ENCODE measurements at places on chromosomes 7 and 10.

DNA sequence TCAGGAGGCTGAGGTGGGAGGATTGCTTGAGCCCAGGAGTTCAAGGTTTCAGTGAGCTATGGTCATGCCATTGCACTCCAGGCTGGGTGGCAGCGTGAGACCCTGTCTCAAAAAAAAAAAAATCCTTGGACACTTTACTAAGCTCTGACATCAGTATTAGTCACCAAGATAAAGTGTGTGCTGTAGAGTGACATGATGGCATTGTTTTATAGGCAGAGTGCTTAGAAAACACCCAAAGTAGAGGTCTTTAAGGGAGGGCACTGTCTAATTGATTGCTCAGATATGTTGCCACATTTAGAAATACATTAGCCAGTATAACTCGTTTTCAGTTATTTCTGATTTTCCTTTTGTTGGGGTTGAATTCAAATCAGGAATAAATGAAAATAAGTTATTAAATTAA lies 235.9 kb downstream of the REEP3 start:
- DNase-seq: no peak

GRCh38 chr10:99630991-99631390 lies 10.8 kb upstream of the SLC25A28 start:
- no peak for DNase-seq

- no peak for DNase-seq
These were observed 10.8 kb upstream of the STN1 start for GRCh38 chr10:103928784-103929183.

GRCh38 chr7:28240481-28240880 lies 59.9 kb upstream of the JAZF1 start:
- no peak for DNase-seq

DNA sequence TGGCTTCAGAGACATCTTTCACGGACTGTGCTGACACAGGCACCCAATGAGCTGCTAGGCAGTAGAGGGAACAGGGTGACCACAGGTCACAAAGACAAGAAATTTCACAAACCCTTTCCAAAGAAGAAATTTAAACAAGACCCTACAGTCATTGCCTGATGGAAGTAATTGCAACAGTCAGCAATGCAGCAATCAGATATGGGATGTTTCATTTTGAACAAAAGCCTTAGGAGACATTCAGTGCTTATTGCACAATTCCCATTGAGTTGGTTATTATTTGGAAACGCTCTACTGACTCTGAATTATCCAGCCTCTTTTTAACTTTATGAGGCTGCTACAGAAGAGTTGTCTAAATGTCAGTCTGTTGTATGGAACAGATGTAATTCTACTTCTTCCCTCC lies 85.5 kb downstream of the ETV1 start:
- DNase-seq: peak; percentile 43

GRCh38 chr7:53900856-53901528 lies 641.2 kb upstream of the VSTM2A start:
- no peak for DNase-seq

DNA sequence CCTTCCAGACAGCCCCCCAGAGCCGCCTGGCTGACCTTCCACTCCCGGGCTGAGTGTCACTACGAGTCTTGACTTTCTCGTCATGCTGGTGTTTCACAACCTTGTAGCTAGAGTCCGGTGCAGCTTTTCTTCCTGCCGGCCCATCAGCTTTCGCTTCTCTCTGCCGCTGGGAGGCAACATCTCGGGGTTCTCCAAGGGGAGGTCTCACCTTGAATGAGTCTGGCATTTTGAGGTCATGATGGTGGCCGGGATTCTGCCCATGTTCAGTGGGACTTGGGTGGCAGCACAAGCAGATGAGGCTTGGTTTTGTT lies 285.2 kb downstream of the CAMK1D start:
- no peak for DNase-seq

DNA sequence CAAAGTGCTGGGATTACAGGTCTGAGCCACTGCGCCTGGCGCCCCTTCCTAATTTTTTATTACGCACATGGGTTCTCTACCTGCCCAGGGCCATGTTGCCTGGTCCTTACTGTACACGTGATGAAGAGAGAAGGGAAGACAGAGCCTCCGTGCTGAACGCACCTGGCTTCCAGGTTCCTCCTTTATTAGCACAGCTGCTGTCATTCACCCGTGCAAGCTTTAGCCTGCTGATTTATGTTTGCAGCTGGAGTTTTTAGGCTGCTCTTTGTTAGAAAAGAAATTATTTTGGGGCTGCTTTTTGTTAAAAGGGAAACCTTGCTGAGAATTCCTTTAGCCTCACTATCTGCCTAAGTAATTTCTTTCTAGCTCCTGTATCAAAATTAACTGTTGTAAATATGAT lies 417.0 kb downstream of the CALN1 start:
- no peak for DNase-seq

DNA sequence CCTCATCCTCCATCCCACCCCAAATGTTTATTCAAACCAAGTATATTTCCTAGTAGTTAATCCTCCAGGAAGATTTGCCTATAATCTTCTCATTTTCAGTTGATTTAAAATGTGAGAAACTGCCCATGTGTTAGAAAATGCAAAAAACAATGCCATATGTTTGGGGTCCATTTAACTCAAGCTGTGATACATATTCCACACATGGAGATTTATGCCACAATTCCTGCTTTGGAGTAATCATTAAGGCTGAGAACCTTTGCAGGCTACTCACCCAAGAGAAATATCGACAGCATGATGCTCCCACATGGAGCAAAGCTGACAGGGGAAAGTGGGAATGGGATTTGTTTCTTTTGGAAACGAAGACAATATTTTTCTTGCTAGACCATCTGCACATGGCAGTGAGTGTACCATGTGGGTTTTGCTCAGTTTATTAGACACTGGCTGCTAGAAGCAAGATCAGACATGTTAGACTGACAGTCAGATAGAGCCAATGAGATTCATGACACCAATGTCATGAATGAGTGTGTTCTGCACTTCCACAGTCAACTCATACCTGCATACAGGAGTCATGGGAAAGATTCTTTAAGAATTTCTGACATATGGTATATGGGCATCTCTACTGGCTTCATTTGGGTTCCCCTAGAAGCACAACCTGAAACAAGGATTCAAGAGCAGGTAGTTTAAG lies 3.4 kb upstream of the GRM8 start:
- no peak for DNase-seq

DNA sequence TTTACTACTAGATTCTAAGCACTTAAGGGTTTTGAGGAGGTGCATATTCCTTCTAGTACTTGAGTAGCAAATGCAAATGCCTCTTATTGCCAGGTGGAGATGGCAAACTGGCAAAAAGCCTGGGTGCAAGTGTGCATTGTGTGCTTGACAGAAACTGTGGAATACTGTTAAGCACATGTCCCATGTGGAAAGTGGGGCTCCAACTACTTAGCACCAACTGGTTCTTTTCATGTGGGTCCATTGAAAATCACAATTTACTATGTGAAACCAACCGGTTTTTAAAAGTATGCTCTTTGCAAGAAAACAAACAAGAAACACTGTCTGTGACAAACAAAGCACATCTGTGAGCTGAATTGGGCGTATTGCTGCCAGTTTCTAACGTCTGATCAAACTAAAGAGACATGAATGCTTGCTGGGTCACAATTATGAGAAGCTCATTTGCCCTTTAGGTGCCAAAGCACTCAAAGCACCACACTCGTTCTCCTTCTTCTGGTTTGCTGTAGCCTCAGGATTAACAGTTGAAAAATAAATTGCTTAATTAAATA lies 197.4 kb downstream of the SEMA3E start:
- no peak for DNase-seq

DNA sequence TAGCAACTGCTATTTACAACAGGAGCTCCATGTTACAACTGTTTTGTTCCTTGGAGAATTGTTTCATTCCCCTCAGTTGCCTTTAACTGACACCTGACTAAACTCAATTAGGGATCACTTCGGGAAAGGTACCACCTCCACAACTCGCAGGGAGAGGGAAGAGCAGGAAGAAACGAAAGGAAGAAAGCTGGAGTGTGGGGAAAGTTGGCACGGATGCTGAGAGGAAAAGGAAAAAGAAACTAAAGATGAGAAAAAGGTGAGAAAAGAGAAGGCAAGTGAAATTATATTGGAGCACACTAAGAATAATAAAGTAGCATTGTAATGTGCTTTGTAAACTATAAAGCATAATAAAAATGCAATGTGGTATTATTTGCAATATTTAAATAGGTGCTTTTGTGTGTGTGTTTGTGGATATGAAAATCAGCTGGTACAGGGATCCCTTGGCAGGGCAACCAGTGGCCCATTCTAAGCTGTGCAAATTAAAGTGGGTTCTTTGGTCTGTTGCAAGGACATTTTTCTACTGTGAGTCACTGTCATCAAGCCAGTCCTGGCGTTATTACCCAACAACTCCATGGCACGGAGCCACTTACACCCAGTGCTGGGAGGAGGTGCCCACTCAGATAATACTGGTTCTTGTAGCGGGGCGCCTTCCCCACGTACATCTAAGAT lies 45.9 kb downstream of the HIPK2 start:
- peak; percentile 76 for DNase-seq

DNA sequence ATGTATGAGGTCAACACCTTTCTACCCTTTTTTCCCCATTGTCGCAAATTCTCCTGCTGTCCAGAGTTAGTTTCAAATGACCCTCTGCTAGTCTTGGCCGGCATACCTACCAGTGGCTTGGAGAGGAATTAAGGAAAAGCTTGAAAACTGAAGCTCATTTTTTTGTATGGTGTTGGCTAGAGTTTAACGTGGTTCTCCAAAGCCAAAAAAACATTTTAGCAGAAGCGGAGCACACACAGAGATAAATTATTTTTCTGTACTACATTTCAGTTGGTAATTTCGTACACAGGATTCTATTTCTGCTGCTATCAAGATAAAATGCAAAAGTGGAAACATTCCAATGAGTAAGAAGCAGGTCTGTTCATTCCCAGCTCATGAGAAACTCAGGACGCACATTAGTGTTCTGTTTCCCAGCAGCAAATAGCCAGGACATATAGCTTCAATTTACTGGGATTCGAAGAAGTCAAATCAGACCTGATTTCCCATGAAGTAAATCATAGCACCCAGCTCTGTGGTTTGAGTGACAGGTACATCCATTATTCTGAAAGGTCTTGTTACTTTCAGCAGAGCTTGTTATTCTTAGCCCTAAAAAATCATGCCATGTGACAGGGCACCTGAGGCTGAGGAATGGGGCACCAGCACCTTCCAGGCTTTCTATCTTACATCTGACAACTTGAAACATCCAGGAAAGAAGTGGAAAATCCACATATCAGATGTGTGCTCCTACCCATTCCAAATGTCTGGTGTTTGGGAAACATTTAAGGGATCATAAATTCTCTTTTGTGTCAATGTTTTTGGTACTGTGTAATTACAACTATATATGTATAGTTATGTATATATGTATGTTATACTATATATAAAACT lies 215.9 kb upstream of the C7orf33 start:
- DNase-seq: no peak

GRCh38 chr10:45249978-45250693 lies 65.3 kb downstream of the OR13A1 start:
- peak; percentile 79 for DNase-seq

DNA sequence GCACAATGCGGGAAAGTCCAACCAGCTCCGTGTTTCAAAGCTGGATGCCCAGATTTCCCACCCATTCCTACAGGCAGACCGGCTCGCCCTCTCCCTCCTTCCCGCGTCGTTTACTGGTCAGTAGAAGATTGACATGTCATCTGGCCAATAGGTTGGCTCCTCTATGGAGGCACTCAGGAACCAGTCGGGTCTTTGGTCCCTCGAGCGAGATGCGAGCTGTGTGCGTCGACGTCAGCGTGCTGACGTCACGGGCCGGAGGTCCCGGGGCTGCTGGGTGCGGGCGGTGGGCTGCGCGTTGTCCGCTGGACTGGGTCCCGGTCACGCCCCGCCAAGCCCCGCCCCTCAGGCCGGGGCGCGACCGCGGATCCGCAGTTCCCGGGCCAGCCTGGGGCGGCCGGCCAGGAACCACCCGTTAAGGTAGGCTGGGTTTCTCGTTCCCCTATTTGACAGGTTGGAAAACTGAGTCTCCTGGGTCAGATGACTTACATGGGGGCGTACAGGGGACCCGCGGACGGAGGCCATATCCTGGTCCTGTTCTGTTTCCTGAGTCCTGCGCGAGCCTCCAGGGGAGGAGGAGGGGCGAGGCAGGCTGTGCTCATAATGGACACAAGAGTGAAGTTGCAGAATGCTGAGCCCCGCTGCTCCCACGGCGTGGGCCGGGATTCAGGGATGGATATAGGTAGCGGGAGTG lies at the start of gene STARD3NL:
STARD3NL (plus strand) TSS at position 242 of the 691 bp plus-strand sequence. CDS start 29,260 bp downstream, outside the sequence.
- DNase-seq: peak; percentile 100

DNA sequence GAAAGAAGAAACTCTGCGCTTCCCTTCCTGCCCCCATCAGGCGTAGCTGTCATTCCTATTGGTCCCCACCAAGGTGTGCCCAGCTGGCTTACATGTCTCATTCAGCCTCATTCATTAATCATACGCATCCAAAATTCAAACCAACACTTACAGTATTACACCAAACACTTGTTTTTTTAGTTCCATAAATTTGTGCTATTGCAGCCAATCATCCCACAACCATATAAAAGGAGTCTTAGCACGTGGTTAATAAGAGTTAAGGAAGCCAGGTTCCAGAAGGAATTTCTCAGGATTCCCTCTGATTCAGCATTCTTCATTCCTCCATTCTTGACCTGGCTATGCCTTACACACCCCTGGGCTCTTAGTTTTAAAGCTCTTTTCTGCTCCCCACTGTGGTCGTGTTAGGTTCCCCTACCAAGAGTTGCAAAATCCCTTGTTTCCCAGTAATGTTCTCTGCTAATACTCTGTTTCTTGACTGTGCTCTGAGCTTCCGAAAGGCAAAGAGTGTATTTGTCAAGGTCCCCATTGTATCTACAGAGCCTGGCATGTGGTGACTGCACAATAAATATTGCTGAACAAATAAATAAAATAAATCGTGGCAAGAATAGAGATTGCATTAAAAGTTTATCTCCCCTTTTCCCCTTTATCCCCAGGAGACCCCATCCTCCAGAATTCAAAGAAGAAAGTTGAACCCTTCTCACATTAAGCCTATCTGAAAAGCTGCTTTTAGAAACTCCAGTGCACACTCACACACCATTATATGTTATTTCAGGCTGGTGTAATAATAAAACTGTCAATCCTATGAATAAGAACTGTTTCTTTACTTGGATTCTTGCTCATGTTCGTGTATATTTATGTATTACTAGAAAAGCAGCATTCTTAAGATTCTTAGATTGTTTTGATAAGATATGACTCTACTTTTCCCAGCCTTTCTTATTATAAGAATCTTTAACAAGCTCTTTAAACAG lies 514.4 kb downstream of the INHBA start:
- DNase-seq: peak; percentile 85

DNA sequence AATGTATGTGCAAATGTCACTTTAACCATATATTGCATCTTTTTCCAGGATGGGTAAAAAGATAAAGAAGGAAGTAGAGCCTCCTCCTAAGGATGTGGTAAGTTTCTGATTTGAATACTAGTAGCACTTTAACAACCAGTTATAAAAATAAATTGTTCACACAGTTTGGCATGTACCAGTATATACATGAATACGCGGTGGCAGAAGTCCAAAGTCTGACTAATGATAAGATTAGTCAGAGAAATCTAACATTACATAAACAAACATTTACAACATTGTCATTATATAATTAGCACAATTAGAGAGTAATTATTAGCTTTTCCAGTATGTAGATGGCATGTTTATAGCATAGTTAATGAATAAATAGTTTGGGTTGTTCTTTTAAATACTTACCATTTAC lies 4.1 kb downstream of the ARMC3 start:
- peak; percentile 48 for DNase-seq

- DNase-seq: no peak
These were observed 156.8 kb downstream of the CACNA2D1 start for GRCh38 chr7:82286798-82287140.
